CD4-positive, alpha-beta memory T cell (primary cell): ENCODE measurements at places on chromosomes 1 and 21.

DNA sequence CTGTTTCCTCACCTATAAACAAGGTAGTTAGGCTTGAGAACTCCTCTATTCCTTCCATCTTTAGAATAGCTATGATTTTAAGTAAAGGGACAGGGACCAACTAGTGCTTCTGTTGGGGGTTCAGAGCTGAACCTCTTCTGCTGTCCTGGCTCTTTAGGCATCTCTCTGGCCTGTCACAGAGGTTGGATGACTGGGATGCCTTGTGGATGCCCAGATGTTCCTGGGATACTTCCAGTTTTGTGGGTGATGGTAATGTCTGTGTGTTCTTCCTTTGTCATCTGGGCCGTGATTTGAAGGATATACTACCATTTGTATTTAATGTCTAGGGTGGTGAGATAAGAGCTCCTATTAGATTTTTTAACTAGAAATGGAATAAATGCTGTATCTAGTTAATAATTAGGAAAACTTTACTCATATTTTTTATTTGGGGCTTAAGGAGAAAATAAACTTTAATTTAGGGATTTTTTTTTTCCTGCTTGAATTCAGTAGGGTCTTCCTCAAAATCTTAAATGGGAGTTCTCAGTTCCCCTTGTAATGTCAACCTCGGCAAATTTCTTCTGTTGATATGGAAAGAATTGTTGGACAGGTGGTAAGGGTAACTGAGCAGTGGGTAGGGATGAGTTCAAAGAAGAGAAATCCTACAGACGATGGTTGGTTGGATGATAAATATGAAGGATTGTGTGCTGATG is 47.2 kb downstream of the LAMC1 start:
- no peak for DNase-seq

DNA sequence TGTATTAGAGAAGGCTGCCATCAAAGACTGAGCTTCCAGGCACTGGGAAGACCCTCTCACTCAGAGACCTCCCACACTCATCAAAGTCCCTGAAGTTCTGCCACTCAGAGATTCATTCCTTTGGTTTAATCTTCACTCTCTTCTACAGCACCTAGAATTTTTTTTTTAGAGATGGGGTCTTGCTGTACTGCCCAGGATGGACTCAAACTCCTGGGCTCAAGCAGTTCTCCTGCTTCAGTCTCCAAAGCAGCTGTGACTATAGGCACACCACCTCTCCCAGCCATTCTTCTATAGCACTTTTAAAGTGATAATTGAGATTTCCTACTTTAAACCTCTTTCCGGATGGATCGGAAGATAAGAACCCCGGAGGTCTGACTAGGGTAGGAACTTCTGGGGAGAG is 3.7 kb upstream of the HP1BP3 start:
- no peak for DNase-seq

DNA sequence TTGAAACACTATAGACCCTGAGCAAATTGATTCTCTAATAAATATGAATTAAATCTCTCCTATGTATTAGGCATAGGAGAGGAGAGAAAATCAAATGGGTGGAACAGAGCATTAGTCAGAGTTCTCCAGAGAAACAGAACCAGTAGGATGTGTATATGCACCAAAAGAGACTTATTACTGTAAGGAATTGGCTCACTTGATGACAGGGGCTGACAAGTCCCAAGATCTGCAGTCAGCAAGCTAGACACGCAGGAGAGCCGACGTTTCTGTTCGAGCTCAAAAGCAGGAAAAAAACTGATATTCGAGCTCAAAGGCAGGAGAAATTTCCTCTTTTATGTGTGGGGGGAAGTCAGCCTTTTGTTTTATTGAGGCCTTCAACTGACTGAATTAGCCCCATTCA is 259.2 kb upstream of the KAZN start:
- DNase-seq, result no peak

DNA sequence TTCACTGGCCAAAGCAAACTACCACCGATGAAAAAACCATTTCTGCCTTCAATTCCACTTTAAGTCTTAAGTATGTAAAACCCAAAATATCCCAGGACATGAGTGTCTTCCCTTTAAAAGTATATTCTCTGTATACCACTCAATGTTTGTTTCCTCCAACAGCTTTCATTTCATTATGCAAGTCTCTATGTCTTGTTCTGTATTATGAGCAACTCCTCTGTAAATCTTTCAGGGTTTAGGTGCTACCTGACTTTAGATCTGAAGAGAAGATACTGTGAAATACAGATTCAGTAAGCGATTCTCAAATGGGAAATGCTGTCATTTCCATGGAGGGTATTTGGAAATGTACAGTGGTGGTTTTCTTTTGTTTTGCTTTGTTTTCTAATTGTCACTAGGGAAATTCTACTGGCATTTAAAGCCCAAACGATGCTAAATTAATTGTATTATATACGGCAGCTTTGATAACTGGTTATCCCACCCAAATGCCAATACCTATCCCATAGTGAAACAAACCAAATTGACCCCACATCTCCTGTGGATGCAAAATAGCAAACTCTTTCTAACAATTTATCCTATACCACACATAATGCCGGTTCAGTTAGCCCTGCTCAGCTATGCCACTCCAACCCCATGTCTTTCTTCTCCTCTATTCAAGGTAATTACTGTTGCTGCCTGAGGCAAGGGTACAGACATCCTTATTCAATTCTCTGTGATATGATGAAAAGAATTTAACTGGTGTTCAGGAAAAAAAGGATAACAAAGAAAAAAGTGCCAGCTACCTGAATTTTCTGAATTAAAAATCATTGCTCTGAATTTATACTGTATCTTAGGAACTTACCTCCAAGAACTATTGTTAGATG is 182.8 kb downstream of the EIF4G3 start:
- no peak for DNase-seq

- DNase-seq, result no peak
Measured at GRCh38 chr1:88685259-88685620, 1.2 kb downstream of the PKN2 start.

- DNase-seq, result no peak
Measured at GRCh38 chr1:202697038-202697437, 13.2 kb downstream of the SYT2 start.

DNA sequence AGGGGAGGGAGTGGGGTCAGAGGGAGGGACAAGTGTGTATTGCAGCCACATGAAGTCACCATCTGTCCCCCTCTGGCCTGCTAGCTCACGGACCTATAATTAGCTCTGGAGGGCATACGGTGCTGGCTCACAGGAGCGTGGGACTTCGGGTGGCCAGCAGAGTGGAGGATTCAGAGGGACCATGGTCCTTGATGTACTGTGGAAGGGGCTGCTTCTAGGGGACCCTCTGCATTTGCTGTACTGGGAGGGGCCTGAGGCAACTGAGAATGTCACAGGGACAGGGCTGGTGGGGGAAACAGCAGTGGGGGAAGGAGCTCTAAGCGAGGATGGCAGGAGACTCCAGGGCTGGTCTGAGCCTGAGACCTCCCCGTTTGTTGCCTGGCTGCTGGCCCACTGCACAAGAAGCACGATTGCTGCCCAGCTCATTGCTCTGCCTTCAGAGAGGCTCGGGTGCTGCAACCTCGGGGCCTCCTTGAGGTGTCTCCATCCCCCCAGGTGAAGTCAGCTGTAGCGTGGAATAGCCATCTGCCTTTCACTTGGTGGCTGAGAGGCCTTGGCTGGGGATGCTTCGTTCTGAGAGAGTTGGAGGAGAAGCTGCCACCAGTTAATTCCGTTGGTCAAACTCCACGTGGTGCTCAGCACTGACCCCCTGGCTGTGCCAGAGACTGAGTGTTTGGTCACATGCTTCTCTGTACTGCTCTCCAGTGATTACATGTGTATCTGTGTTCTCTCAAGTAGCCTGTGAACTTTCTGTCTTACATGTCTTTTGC is 2.7 kb downstream of the PPFIA4 start:
- no peak for DNase-seq

DNA sequence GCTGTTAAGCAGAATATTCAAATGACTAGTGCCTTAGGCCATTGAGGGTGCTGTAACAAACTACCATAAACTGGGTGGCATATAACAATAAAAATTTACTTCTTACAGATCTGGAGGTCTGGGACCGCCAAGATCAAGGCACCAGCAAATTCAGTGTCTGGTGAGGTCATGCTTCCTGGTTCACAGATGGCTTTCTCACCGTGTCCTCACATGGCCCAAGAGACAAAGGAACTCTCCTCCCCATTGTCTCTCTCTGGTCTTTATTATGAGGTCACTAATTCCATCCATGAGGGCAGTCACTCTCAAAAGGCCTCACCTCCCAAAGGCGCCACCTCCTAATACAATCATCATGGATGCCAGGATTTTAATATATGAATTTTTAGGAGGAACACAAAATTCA is 127.3 kb downstream of the GABPA start:
- no peak for DNase-seq

GRCh38 chr21:38773099-38774061 is 32.3 kb upstream of the ETS2 start:
- DNase-seq, result no peak

GRCh38 chr1:235725434-235725833 is 75.8 kb upstream of the GNG4 start:
- no peak for DNase-seq

- no peak for DNase-seq
Measured at GRCh38 chr1:44609768-44610526, 64.3 kb downstream of the TMEM53 start.

DNA sequence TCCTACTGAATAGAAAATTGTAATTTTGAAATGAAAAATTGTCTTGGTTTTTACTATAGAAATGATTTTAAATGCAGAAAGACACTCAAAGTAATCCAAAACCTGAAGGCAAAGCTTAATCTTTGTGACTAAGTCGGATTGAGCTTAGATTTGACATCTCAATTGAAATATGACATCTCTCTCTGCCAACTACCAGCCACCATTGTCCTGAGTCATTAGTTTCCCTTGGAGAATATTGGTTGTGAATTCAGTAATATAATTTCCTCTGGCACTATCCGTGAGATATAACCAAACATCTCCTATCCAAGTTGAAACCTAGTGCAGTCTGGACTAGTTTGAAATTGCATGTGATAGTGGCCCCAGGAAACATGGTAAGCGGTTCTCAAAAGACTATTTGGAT is 37.1 kb downstream of the PLA2G4A start:
- no peak for DNase-seq

DNA sequence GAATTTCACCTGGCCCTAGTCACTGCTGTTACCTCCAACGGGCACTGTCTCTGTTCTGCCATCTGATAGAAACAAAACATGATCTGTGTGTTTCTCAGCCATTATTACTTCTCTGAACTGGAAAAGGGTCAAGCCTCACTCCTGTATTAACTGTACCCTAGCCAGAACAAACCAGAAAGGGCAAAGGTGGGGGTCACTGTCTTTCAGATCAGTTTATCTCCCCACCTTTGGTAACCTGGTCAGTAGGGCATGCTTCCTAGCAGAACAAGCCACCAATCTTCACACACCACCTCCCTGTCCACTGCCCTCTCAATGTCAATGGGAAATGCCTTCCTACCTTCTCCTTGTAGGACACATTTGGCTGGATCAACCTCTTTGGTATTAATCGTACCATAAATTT is 3.9 kb downstream of the TRIM45 start:
- DNase-seq, result no peak

DNA sequence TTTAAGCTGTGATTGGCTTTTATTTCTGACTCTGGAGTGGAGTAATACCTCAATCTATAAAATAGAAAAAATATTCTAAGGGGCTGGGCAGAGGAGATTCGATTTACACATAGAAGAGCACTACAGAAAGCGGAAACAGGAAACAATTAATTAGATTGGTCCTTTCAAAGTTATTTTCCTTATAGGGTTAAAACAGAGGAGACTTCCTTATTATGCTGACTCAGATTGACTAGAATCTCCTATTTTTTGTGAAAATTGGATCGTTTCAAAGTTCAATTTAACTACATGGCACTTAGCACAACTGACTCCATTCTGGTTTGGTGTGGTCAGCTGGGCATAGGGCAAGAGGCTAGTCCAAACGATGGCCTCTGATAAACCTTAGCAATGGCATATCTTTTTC is 48.3 kb upstream of the NCAM2 start:
- DNase-seq, result no peak

DNA sequence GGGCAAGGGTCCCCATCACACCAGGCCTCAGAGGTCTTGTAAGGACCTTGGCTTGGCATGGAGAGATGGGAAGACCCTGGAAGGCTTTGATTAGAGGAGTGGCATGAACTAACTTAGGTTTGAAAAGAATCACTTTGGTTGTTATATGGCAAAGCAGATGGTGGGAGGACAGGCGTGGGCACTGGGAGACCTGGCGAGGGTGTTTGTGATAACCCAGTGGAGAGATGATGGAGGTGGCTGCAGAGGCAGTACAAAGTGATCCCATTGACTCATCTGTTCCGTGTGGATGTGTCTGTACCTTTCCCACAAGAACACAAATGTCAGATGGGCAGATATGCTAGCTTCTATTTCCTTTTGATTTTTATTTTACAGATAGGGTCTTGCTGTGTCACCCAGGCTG is 168.3 kb downstream of the SLC35F3 start:
- no peak for DNase-seq

GRCh38 chr1:160658814-160659193 is 12.0 kb upstream of the SLAMF1 start:
- DNase-seq, result no peak

GRCh38 chr1:202245391-202245790 is 51.8 kb downstream of the LGR6 start:
- no peak for DNase-seq

DNA sequence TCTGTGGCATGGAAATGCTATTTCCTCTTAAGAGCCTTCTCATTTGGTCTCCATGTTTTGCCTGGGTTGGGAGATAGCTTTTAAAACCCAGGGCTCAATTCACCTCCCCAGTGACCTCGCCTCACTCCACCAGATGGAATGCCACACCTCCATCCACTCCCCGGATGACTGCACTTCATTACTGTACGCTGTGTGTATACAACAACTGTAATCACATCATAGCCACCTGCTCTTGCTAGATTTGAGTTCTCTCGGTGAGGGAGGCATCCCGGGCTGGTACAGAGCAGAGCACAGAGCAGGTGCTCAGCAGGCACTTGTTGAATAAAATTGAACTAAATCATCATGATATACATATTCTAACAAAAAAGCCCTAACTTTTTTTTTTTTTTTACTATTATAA is 26.0 kb downstream of the SDE2 start:
- no peak for DNase-seq

DNA sequence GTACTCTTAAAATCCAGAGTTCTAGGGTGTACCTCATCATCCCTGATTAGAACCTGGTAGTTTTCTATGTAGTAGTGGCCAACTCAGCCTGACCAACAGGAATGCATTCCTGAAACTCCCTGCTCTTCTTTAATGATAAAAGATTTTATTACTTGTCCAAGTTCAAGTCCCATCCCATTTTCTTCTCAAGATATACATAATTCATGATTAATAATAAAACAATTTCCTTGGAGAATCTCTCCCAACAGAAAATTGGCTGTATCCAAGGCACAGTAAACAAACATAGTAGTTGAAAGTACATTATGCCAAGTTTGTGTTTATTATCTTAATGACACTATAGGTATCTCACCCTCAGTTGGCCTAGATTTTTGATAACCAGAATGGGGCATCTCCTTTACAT is 714.1 kb upstream of the ADAMTS5 start:
- DNase-seq, result no peak

DNA sequence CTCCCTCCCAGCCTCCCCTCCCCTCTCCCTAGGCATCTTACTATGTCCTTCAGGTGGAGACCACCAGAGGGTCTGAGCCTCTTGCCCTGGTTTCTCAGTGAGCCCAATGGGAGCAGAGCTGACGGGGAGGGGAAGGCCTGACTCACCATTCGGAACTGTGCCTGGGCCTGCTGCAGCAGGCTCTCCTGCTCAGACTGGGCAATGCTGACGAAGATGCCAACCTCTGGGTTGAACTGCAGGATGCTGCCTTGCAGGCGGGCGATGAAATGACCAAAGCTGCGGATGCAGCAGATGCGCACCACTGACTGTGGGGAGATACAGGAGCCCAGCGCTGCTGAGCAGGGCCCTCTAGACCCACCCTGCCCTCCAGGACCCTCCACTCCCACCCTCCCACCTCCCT is 11.0 kb upstream of the PAQR6 start:
- DNase-seq, result no peak
